Activated CD4-positive, alpha-beta T cell treated with anti-CD3 and anti-CD28 coated beads, Interleukin-2, amount 50 U/mL, for 1 hour (primary cell): ENCODE measurements at places on chromosomes 3 and 15.

- DNase-seq = no peak
Measured at GRCh38 chr3:117842086-117842485, 1132.5 kb downstream of the TUSC7 start.

DNA sequence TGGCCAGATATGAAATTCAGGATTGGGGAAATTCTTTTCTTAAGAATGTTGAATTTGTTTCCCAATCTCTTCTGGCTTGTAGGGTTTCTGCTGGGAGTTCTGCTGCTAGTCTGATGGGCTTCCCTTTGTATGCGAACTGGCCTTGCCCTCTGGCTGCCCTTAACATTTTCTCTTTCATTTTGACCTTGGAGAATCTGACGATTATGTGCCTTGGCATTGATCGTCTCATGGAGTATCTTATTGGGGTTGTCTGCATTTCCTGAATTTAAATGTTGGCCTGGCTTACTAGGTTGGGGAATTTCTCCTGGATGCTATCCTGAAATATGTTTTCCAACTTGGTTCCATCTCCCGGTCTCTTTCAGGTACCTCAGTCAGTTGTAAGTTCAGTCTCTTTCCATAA lies 152.2 kb downstream of the CFAP20DC start:
- DNase-seq = no peak

DNA sequence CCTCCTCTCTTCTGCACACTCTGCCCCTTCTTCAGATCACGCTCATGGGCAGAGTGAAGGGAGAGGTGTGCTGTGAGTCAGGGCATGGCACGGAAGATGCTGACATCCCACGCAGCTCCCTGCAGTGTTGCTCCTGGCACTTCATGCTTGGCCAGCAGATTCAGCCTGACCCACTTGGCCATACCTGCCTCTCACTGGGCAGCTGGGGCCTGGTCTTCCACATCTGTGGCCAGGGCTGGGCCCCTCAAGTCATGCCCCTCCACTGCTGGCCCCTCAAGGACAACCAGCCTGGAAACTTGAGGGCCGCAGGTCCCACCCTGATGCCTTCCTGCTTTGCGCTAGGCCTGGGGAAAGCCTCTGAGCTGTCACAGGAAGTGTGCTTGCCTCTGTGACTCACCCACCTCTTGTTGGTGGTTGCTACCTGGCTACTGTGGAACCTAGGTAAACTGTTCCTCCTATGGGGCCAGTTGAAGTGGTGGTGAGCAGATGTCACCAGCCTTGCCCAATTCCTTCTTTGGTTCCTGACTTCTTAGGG lies 48.7 kb downstream of the BSN start:
- DNase-seq = peak; percentile 54

DNA sequence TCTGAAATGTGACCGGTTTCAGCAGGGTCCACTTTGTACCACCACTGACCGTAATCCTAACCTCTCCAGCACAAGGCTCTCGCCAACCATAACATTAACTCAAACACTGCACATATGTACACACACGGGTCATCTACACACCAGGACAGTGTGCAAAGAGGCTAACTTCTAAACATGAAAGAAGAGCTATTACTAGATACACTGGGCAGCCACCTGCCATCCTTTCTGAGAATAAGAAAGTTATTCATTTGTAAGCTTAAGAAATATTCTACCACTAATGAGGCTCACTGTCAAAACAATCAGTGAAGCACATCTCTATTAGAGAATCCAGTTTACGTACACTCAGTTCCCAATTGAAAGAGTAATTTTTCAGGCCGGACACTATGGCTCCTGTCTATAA lies 59.1 kb upstream of the PARL start:
- no peak for DNase-seq
